Activated T-cell treated with anti-CD3 and anti-CD28 coated beads, Interleukin-2, amount 50 U/mL, for 72 hours (primary cell): ENCODE measurements at places on chromosomes 5 and 9. TPM values are rescaled to one million over a fixed set of nuclear protein-coding genes. Genes with fewer than 3 reads are reported as not detected.

DNA sequence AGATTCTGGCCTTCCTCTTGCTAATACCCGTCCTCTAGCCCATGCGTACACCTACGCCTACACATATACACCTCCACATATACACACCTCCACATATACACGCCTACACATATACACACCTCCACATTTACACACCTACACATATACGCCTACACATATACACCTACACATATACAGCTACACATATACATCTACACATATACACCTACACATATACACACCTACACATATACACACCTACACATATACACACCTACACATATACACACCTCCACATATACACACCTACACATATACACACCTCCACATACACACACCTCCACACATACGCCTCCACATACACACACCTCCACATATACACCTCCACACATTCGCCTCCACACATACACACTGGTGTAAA, 27.2 kb downstream of the AK3 start:
- no peak overlapping the region for H3K4me3 ChIP-seq
- H3K36me3 ChIP-seq, result peaks cover 17% of the 10 kb centered on the region
- no peak for DNase-seq
- no peaks in the 10 kb centered on the region for H3K4me1 ChIP-seq
- H3K27ac ChIP-seq, result peak overlapping the region; percentile 1

GRCh38 chr5:82396396-82396795, 118.2 kb upstream of the RPS23 start:
- DNase-seq, result no peak
- no peaks in the 10 kb centered on the region for H3K4me1 ChIP-seq
- no peaks in the 10 kb centered on the region for H3K36me3 ChIP-seq
- H3K27me3 ChIP-seq, result no peaks in the 10 kb centered on the region
- no peak overlapping the region for H3K4me3 ChIP-seq

GRCh38 chr5:67493676-67494075, 297.1 kb upstream of the CD180 start:
- no peaks in the 10 kb centered on the region for H3K27me3 ChIP-seq
- H3K4me3 ChIP-seq, result no peak overlapping the region
- no peak for DNase-seq
- no peaks in the 10 kb centered on the region for H3K36me3 ChIP-seq
- H3K4me1 ChIP-seq, result peaks cover 5% of the 10 kb centered on the region

DNA sequence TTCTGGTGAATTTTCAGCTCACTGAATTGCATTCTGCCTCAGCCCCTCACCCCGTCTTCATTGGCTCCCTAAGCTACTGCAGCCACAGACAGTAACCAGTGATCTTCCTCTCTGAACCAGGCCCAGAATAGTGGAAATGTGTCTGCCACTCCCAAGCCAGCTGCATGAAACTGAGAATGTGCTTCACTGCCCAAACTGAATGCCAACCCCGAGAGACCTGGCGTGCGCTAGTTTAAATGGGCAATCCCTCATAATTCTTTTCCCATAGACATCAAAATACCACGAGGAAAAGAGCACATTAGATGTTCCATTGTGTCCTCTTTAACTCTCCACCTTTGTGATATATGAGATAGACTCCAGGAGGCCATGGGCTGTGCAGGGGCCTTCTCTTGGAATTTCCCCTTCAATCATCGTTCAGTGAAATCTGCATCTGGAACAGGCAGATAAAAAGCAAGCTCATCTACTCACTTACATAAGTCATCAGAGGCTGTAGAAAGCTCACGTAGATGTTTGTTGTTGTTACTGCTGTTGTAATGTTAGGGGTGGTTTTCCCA, 320.2 kb downstream of the NFIB start:
- H3K36me3 ChIP-seq, result no peaks in the 10 kb centered on the region
- H3K4me3 ChIP-seq, result no peak overlapping the region
- no peaks in the 10 kb centered on the region for H3K27me3 ChIP-seq
- no peaks in the 10 kb centered on the region for H3K4me1 ChIP-seq

The LCN9 gene
- total RNA-seq, result not detected

The ADCY2 gene
- total RNA-seq, result not detected

The RACK1 gene
- 3,662 TPM for total RNA-seq

GRCh38 chr5:159132429-159133040, 32.8 kb upstream of the EBF1 start:
- H3K27me3 ChIP-seq, result no peaks in the 10 kb centered on the region
- no peak overlapping the region for H3K4me3 ChIP-seq
- no peaks in the 10 kb centered on the region for H3K36me3 ChIP-seq
- H3K27ac ChIP-seq, result no peak overlapping the region
- no peak for DNase-seq

GRCh38 chr5:139422307-139422893, 16.9 kb downstream of the DNAJC18 start:
- peaks cover 37% of the 10 kb centered on the region for H3K36me3 ChIP-seq
- peaks cover 25% of the 10 kb centered on the region for H3K4me1 ChIP-seq
- H3K27me3 ChIP-seq, result no peaks in the 10 kb centered on the region

DNA sequence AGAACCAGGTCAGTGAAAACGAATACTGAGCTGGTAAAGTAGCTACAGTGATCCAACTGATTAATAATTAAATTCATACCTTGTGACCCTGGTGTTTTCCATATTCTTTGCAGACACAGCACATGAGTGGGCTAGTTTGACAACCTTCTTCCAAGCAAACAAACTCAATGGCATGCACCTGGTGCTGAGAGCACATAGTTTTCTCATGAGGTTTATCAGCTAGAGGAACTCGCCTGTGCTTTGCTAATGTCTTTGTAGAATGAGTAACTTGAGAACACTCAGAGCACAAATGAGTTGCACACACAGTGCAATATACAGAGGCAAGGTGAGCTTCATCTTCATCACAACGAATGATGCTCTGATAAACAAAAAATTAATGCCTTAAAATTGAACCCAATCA, 12.6 kb downstream of the TRIM23 start:
- no peaks in the 10 kb centered on the region for H3K27me3 ChIP-seq
- no peak for DNase-seq
- no peak overlapping the region for H3K4me3 ChIP-seq
- H3K27ac ChIP-seq, result peak overlapping the region; percentile 40
- no peaks in the 10 kb centered on the region for H3K4me1 ChIP-seq
